ENCODE measurements at places on chromosomes 4 and X.

DNA sequence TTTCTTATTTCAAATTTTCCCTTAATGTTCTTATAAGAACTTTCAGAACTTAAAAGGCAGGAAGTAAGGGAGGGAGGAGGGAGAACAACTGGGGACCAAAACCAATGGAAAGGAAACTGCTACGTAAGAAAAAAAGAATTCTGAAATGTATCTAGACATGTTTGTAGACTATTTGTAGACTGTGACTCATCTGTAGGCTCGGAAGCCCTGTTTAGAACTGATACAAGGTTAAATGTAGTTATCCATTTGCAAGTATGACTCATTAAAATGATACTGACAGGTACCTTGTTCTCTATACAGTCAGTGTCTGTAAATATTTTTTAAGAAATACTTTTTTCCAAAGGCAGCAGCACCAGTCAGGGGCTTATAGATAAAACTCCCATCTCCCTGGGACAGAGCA is 202.0 kb downstream of the DHX15 start:
- no peak for DNase-seq

GRCh38 chrX:9656277-9656676 is 109.4 kb downstream of the GPR143 start:
- DNase-seq = no peak

- DNase-seq = no peak
These were observed 14.4 kb downstream of the IL21 start for GRCh38 chr4:122606364-122607043.

DNA sequence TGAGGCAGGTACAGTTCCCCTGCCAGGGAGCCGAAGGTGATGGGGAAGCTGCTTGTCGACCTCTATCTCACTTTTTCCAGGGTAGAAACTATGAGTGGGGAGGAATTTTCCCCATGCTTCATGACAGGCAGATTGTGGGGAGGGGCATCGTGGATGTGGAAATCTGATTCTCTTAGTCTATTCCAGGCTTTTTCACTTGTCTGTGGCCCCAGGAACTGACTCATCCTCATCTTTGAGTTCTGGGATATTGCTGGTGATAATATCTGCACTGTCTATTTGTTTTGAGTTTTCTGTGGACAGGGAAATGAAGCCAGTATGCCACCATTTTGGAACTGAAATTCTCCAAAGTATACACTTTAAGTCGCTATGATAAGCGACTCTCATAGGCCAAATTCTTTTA is 7.6 kb upstream of the TLR2 start:
- no peak for DNase-seq

DNA sequence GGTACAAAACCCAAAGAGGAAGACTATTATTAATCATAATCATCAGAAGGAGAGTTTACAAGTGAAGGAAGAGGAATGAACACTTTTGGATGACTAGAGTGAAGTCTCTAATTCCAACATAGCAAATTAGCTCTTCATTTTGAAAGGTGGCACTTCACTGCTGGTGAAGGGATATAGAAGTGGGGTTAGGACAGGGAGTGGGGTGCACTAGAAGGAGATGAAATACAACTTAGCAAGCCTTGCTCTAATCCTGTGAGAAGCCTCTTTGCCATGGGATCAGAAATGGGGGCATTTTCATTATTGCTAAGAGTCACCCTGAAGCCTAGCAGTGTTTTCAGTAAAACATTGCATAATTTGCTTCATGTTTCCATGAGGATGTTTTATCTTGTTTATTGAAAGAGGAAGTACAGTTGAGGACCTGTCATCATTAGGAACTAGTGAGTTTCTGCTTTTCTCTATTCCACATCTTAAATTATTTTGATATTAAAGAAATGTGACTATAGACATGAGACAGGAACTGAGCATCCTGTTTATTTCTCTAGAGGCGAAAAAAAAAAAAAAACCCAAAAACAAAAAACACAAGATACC is 9.3 kb upstream of the GRPR start:
- no peak for DNase-seq

- DNase-seq = no peak
These were observed 422.9 kb downstream of the DTHD1 start for GRCh38 chr4:36704289-36704688.

- no peak for DNase-seq
These were observed 145.3 kb downstream of the ATRX start for GRCh38 chrX:77640702-77641101.

DNA sequence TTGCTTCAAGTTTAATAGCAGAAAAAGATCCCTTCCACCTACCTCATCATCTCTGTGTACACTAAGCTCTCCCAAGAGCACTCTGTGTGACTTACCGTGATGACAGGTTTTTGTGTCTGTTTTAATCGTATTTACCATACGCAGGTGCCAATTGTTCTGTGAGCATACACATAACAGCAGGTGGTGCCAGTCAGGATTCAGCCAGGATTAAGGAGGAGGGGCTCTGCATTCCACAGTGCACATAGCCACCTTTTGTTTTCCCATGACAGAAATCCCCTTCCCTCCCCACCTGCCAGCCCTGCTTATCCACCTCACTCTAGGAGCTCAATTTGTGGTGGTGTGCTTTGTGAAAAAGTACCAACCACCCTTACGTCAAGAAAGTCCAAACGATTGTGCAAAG is 14.8 kb downstream of the ANK2 start:
- no peak for DNase-seq

GRCh38 chrX:150605603-150606002 is 37.2 kb downstream of the MTM1 start:
- no peak for DNase-seq

DNA sequence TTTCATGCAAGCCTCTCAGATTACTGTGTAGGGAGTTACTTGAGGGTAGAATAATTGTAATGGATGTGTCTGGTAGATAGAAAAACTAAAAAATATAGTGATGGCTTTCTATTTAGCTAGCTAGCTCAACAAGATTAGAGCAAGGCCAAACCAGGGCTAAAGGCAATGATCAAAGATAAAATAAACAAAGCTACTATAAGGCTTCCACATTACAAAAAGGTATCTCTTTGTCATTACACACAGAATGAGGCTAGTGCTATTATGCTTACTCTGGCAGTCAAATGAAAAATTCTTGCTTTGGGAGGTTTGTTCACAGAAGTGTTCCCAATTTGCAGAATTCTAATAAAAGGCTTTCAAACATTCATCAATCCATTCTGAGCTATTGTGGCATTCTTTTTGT is 121.6 kb upstream of the HTR2C start:
- no peak for DNase-seq

GRCh38 chrX:44946771-44947170 is 73.8 kb downstream of the KDM6A start:
- no peak for DNase-seq

GRCh38 chr4:119268466-119268865 is 53.5 kb downstream of the FABP2 start:
- no peak for DNase-seq

- DNase-seq = no peak
These were observed 64.4 kb downstream of the HADH start for GRCh38 chr4:108054025-108054638.

DNA sequence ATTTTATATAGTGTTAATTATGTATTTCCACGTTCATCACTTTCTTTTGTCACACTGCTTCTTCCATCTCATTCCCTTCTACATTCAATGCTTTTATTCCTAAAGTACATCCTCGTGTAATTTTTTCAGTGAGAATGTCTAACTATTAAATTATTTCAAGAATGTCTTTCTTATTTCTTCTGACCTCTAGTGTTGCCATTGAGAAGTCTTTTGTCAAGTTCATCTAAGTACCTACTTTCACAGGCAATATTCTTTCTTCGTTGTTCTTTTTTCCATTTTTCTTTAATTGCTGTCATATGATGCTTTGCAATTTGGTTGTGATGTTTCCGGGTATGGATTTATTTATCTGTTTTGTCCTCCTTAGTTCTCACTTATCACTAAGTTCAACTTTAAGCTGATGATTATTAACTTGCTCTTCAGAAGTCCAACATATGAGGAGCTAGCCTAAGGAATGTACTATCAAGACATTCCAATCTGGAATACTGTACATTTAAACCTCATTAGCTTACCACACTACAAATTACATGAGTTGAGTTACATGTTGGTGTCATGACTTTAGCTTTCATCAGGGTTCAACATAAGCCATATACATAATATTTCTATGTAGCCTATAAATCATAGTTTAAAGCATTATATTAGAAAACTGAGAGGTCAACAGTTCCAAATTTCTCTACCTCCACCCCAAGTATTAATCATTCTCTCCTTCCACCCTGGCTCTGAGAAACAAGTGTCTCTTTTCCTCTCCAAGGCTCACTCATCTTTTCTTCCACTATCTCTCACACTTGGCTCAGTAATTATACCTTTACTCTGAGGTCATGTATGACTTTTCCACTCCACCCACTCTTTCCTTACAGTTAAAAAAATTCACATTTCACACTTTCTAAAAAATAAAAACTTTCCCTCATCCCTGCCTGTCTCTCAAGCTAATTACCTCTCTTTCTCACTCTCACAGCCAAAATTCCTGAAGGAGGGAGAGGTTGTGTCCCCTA is 81.5 kb downstream of the COX18 start:
- DNase-seq = no peak

GRCh38 chr4:55410431-55410830 is 14.7 kb downstream of the TMEM165 start:
- DNase-seq = no peak

GRCh38 chr4:1768367-1769034 is 24.6 kb upstream of the FGFR3 start:
- DNase-seq = no peak

GRCh38 chr4:39178706-39179105 is 3.6 kb upstream of the WDR19 start:
- DNase-seq = no peak

DNA sequence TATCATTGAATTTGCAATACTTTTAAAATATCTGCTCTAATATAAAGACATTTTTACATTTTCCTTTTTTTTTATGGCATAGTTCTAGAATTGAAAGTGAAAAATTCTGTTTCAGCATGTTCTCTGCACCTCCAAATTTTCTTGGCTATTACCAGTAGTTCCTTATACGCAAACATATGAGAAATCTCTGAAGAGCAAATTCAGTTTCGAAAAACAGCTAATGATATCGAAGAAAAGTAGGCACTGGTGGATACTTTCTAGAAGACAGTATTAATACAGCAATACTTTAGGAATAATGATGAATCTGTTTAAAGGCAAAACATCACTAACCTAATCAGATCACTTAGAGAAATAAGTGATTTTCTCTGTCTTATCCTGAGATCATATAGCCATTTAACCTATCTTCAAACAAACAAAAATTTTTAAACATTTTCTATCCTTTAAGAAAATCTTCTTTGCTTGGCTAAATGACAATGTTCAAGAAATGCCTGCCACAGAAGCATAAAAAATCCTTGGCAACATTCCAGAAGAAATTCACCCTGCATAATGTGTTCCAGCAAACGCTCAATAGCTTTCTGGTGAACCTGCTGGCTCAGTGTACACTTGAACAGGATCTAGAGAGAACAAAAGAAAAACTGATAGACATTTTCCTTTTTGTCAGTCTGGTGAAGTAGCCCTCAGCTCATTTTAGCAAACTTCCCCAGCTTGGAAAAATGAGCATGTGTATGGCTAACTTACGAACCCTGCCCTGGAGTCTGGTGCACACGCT is 51.2 kb upstream of the KLF3 start:
- no peak for DNase-seq

- no peak for DNase-seq
These were observed 72.9 kb downstream of the WDR19 start for GRCh38 chr4:39255266-39255665.

DNA sequence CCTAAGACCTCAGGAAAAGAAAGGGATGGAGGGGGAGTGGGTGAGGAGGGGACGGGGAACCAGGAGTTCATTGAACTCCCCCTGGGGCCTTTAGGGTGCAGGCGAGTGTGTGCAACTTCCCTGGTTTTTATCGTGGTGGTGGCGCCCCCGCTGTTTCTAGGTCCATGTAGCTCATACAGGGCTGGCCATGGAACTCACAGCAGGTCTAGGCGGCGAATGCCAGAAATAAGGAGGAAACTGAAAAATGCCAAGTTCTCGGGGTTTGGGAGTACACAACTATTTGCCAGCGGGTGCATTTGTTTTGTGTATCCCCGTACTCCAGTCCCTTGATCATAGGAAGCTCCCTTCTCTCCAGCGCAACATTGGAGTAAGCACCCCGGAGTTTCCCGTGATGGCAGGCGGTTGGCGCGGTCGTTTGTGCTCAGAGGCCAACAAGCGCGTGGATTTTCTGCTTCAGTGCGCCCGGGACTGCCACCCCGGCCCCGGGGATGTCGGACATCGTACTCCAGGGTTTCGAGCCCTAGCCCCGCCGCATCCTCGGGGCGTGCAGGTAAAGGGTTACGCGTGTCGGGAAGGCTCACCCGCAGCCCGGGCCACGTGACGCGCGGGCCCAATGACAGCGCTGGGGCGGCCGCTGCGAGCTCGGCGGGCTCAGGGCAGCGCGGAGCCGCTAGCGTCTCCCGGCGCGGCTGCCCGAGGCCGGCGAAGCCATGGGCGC is 208.9 kb downstream of the NWD2 start:
- no peak for DNase-seq

DNA sequence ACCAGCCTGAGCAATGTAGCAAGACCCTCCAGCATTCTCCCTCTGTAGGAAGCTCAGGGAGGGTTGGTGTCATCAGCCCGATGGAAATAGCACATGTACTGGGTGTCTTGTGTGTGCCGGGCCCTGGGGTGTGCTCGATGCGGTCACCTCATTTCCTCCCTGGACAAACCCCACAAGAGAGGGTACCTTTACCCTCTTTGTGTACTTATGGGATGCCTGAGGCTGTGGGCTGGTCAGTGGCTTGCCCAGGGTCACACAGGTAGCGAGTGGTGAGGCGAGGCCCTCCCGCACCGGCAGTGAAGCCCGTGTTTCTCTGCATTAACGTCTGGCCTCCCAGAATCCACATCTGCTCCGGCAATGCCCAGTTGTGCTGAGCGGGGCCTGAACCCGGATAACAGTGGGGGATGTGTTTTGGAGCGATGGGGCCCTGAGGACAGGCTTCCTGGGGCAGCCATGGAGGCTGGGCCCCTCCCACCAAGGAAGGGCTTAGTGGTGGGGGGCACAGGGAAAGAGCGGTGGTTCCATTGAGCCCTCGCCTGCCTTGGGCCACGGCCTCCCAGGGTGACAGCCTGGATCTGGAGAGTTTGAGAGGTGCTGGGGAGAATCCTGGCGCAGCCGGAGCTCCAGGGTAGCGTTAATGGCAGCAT is 8.1 kb downstream of the PSAPL1 start:
- DNase-seq = no peak

- no peak for DNase-seq
These were observed 78.0 kb upstream of the CPEB2 start for GRCh38 chr4:14924076-14924811.

DNA sequence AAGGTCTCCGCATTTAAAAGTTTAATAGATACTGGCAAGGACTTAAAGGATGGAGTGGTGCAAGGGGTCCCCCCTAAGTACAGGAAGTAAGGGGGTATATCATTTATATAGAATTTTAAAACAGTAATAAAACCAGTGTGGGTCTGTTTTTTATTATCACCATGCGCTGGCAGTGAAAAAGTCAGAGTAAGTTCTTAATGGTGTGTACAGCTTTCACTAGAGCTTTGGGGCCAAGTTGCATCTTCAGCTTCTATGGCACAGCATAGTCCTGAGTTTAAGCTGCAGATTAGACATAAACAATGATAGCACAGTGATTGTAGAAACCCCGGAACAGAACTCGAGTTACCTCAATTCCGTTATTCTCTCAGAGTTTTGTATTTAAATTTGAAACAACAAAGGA is 27.6 kb downstream of the RHOH start:
- no peak for DNase-seq

- no peak for DNase-seq
These were observed 774.0 kb upstream of the POU3F4 start for GRCh38 chrX:82734140-82734539.

- no peak for DNase-seq
These were observed 163.5 kb upstream of the SPIN4 start for GRCh38 chrX:63514569-63515080.
